AG04450 (cell line): ENCODE measurements at places on chromosomes 13 and 19. TPM values are rescaled to one million over a fixed set of nuclear protein-coding genes. Genes with fewer than 3 reads are reported as not detected.

DNA sequence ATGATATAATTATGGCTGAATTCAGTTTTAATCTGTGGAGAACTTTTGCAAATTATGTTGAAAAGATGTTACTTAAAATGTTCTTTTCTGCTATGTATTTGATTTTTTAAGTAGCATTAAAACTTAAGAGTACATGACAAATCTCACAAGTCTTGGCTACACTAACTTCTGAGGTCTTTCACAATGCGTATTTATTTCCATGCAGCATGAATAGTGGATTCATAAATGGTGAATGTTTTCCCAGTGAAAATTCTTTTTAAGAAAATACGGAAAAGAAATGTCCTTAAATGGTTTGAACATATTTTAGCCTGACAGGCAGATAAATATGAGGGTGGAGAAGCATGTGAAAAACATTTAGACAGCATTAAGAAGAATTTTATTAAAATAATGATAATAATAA lies 30.2 kb downstream of the GARRE1 start:
- no peak for DNase-seq

CLDND2 gene
- polyA plus RNA-seq = not detected in 2 replicates

SLC7A9 gene
- polyA plus RNA-seq = 0.15 TPM in 1 of 2 replicates, not detected in the other

- DNase-seq = no peak
Observed at GRCh38 chr13:79812070-79812850, 331.3 kb downstream of the NDFIP2 start.

TRIP10 gene
- polyA plus RNA-seq = 27.6 and 29.3 TPM in 2 replicates
